ENCODE measurements at places on chromosomes 6 and 20. TPM values are rescaled to one million over a fixed set of nuclear protein-coding genes. Genes with fewer than 3 reads are reported as not detected.

CRYBG1 gene
- 31.7 TPM for total RNA-seq

- DNase-seq: no peak
Observed at GRCh38 chr6:112288475-112288874, 34.1 kb upstream of the LAMA4 start.

GRCh38 chr6:3282476-3283236 lies 23.9 kb downstream of the PSMG4 start:
- DNase-seq: no peak

DNA sequence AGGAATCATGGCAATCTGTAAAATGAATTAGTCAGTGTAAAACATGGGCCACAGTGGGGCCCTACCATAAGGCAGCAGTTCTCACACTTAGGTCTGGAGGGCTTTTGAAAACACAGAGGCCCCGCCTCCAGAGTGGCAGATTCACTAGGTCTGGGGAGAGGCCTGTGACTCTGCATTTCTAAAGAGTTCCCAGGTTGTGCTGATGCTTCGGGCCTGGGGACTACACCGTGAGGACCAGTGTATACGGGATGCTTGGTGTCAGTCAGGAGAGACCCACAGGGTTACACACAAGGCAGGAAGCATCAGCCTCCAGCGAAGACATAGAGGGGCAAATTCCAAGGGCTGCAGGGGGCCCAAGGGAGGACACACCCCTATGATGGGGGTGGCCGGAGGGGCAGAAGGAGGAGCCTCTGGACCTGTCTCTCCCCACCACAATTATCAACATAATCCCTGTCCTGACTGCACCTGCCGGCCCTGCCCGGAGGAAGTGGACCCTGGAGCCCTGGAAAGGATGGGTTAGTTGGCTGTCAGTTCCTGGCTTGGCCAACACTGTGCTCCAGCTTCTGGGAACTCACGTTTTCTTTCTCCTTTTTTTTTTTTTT lies 46.7 kb downstream of the FGD2 start:
- DNase-seq: no peak

SNPH gene
- total RNA-seq: 0.13 TPM

DNA sequence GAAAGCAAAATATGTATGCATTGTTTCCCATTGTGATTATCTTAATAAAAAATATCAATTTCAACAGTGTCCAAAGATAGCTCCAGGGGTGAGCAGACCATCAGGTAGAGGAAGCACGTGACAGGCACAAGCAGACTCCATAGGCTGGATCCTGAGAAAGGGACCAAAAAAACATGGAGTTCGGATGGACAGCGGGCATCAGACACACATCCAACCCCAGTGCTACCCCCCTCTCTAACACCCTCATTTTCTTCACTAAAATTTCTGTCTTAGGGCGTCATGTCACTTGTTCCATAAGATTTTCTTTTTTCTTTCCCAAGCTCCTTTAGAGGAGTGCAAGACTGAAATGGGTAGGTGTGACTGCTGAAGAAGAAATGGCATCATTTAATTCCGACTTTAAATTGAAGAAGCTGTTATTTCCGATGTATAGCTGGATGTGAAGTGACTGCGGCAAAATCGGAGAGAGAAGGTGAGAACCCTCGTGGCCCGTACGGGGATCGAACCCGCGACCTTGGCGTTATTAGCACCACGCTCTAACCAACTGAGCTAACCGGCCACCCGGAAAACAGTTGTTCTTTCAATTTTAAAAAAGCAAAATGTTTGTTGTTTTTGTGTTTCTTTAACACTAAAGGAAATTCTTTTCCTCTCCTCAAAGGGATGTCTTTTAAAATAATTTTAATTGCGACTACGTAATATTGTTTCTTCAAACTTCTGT lies 10.3 kb upstream of the PRSS16 start:
- DNase-seq: peak; percentile 66

DNA sequence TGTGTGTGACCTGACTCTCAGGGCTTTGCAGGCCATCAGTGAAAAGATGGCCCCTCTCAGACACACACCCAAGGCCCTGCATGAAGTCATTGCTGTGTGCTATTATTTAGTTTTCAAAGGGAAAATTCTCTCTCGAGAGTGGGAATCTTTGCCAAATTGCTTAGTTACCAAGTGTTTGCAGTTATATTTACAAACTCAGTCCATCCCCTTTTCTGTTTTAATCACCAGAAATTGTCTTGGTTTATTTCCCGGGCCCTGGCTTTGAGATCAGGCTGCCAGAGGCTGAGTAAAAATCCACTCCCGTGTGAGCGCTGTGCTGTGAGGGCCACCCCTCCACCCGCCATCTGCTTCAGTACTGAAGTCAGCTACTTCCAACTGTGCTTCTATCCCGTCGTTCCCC lies 163.1 kb downstream of the SOD2 start:
- DNase-seq: no peak

DNA sequence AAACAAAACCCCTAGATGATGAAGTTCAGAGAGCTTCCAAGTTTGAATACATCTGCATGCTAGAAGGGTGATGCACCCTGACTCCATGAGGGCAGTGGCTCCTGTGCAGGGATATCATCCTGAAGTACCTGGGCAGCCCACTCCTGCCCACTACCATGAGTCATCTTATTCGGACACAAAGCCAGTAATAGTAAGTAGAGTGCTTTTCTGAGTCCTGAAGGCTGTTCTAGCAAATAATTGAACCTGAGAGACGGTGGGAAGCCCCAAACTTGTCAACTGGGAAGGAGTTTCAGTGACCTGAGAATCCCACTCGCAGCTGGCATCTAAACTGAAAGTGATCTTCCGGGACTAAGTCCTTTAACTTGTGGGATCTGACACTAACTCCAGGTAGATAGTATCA lies 152.9 kb upstream of the COL21A1 start:
- DNase-seq: peak; percentile 39

- DNase-seq: no peak
Observed at GRCh38 chr20:44187054-44187771, at the start of gene JPH2. Gene JPH2 (minus strand): TSS chr20:44187188. CDS start chr20:44186705, 483 bp downstream.

GRCh38 chr20:61923371-61924166 lies 142.1 kb downstream of the TAF4 start:
- DNase-seq: no peak

DNA sequence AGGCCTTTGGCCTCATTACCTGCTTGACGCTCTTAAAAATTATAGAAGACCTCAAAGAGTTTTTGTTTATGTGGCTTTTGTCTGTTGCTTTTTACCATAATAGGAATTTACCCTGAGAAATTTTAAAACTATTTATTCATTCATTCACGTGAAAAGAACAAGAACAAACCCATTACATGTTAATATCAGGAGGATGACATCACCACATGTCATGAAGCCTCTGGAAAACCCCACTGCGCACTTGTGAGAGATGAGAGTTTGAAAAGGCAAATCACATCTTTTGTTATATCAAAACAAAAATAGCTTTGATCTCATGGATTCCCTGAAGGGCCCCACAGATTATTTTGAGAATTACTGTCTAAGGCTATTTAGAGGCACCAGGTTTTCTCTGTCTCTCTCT lies 61.3 kb upstream of the EYA2 start:
- DNase-seq: no peak

- no peak for DNase-seq
Observed at GRCh38 chr6:30696432-30696831, 5.6 kb upstream of the NRM start.

SEL1L2 gene
- total RNA-seq: not detected

RBM24 gene
- total RNA-seq: not detected

GRCh38 chr20:53707371-53708055 lies 113.9 kb upstream of the ZNF217 start:
- no peak for DNase-seq

DNA sequence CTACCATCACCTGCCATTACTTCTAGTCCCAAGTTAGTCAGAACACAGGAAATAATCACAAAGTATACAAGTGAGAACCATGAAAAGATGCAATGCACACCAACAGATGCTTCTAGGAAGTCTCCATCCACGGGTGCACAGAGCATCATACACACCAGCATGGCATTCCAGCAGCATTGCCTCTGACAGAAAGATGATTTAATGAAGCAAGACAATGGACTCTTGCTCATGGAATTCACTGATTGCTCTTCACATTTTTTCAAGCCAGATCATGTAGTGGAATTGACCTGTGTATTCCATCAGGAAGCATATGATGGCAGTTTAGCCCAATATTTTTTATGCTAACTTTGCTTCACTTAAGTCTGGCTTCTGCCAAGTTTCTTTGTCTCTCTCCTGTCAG lies 406.3 kb upstream of the RGS17 start:
- DNase-seq: no peak

SESN1 gene
- total RNA-seq: 12.1 TPM

- DNase-seq: no peak
Observed at GRCh38 chr6:125843593-125843992, 52.8 kb downstream of the NCOA7 start.

- no peak for DNase-seq
Observed at GRCh38 chr6:52910091-52910490, 593 bp upstream of the GSTA3 start.

CABLES2 gene
- 9.8 TPM for total RNA-seq

RAET1L gene
- total RNA-seq: 1.5 TPM

DNA sequence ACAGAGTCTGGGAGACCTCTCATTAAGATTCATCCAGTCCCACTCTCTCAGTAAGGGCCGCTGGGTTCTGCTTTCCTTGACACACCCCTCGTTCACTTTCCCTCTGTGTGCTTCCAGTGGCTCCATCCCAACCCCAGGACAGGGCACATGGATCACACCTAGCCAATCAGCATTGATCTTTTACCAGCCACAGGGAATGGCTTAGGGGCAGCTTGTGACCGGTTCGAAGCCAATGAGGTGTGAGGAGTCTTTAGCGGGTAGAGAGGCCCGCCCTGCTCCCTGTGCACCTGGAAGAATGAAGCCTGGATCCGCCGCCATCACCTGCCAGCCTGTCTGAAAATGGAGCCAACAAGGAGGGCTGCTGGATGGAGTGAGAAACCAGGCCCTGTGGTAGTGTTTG lies 35.2 kb upstream of the OVOL2 start:
- DNase-seq: no peak

- no peak for DNase-seq
Observed at GRCh38 chr20:44622501-44623270, 28.8 kb downstream of the ADA start.

EBF4 gene
- 0.23 TPM for total RNA-seq

COL12A1 gene
- not detected for total RNA-seq

LTA gene
- total RNA-seq: not detected

SMOC2 gene
- total RNA-seq: not detected

DNA sequence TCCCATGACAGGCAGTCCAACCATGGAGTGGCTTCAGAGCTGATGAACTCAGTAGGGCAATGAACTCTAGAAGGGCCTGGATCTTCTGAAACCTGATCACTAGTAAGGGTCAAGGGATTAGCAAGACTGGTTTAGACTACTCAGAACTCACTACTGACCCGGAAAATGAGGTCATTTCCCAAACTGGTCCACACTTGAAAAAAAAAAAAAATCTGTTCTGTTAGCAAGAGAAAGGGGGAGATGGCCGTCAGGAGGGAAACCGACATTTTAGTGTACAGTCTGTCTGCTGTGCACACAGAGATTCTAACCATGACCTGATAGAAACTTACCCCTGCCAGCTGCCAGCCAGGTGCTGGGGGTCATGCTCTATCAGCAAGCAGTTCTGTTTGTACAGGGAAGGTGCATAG lies 262.4 kb upstream of the AGPAT4 start:
- no peak for DNase-seq

- DNase-seq: no peak
Observed at GRCh38 chr20:14543040-14543439, 205.6 kb upstream of the FLRT3 start.

KHDRBS2 gene
- not detected for total RNA-seq

ADISSP gene
- 137 TPM for total RNA-seq

DNA sequence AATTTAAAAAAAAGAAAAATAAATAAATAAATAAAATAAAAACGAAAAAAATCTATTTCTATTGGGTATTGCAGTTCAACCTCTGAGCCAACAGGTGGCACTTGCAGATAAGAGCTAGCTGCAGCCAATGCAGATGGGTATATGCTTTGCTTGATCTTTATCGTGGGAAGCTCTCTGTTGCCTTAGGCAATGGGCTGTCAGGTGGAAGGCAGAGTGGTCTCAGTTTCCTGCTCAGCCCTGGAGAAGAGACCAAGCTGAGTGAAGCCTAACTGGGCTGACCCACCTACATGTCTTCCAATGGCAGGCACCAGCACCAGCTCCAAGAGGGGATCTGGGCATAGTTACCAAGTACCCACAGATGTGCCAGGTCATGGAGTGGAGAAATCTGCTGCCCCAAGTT lies 95.0 kb downstream of the AK9 start:
- peak; percentile 15 for DNase-seq

GRCh38 chr20:35595901-35596300 lies 19.7 kb upstream of the SPAG4 start:
- no peak for DNase-seq

GRCh38 chr6:159800141-159800865 lies at the start of gene PNLDC1:
Gene PNLDC1 (plus strand): TSS chr6:159800276. CDS start chr6:159800308, 32 bp downstream.
- DNase-seq: no peak
